ENCODE measurements at places on chromosomes 12 and 14.

- DNase-seq: no peak
Observed at GRCh38 chr12:8078398-8078797, 3.7 kb upstream of the NECAP1 start.

DNA sequence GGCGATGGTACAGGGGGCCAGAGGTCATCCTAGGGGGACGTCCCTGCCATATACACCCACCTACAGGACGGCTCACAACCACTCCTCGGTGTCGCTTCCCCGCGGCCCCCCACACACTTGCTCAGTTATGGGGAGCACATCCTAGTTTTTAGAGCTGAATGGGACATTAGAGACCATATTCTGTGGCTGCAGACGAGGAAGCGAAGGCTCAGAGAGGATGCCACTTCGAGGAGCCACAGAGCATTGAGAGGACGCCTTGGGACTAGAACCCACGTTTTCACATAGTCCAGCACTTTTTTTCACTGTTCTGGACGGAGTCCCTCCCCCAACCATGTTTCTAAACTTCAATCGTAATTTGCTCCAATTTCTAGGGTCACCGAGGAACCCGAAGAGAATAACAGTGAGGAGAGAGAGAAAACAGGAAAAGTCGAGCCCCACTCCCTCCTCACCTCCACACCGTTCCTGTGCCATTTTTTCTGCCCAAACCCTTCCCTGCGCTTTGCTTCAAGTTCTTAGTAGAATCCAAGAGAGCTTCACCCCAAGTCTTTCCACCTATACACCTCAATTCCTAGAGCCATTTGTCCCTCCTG lies 641 bp upstream of the ASCL1 start:
- DNase-seq: no peak

- DNase-seq: no peak
Observed at GRCh38 chr14:64220466-64220865, 73.7 kb downstream of the ESR2 start.

DNA sequence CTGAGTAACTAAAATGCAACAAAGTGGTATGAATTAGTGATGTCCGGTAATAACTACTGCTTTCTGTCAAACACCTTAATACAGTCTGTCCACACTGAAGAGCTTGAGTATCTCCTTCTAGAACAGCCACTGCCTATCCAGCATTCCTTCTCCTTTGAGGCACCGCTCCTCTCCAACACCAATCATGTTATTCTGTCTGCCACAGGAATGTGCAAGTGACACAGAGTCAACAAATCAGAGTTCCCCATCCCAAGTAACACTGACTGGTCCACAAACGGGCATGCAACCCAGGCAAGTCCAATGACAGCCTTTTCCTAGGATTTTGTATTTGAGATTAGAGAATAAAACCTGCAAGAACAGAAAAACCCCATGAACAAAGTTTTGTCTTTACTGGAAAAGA lies 3.8 kb downstream of the GXYLT1 start:
- no peak for DNase-seq

DNA sequence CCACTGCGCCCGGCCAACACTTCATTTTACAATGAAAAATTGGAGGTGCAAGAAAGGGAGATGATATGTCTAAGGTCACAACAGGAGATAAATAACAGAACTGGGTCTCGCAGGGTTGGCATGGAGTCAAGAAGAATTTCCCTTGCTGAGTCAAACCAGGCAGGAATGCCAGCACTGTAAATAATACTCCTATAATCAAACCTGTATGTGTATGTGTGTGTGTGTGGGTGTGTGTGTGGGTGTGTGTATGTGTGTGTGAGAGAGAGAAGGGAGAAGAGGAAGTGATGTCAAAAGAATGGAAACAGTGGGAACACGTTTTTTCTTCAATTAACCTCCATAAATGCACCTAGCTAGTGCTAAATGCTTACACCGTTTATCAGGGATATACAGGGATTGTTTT lies 70.4 kb downstream of the TMEM116 start:
- no peak for DNase-seq

- no peak for DNase-seq
Observed at GRCh38 chr12:45547132-45547531, 182.4 kb upstream of the ARID2 start.

DNA sequence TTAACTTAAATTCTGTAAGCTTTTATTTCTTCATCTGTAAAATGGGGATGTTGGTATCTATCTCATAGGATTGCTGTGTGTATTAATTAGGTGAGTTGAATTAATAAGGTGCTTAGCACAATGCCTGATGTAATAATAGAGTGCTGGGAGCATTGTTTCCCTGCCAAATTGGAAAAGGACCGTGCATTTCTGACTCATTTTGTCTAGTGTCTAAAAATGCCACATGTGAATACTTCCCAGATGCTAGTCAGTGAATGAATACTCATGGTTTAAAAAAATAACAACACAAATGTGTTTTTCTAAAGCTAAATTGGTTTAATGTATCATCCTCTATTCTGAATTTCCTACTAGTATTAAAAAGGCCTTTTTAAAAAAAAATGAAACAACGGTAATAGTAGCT lies 45.4 kb upstream of the NEDD1 start:
- DNase-seq: no peak

GRCh38 chr14:105541218-105541875 lies 15.0 kb downstream of the TMEM121 start:
- DNase-seq: no peak

DNA sequence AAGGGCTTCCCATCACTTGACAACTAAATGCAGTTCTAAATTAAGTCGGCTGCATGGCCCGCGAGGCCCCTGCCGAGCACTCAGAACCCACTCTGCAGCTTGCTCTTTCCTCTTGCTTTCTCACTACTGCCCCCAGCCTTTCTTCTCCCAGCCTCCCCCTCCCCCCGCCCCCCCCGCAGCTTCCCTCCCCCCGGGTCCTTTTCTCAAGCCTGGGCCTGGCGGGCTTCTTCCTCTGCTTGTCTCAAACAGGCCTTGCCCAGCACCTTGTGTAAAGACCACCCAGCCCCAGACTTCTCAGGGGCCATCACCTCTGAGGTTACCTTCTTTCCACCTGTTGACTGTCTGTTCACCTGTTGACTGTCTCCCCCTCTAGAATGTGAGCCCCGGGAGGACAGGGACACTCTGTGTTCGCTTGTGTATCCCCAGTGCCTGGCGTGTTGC lies 1.1 kb downstream of the CYP46A1 start:
- no peak for DNase-seq

DNA sequence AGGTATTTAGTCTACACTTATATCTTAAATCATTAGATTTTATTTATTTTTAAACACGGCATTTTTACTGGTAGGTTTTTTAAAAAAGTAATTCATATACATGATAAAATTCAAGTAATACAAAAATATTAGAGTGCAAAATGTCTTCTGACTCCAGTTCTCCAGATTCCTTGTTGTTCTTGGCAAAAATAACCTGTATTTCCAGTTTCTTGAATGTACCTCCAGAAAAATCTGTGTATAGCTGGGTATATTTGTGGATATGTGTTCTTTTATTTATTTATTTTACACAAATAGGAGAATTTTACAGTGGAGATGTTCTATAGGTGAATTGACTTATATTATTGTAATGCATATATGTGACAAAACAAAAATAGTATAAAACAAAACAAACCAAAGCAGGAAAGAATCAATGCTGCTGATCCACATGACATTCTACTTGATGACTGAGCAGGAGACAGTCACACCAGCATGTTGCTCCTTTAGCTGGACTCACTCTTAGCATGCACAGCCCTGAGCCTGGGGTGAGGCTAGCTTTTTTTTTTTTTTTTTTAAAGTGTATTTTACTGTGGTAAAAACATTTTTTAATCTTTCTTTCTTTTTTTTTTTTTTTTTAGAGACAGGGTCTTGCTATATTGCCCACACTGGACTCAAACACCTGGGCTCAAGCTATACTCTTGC lies 42.2 kb upstream of the SLC38A2 start:
- no peak for DNase-seq

- DNase-seq: no peak
Observed at GRCh38 chr14:22798528-22798927, 16.7 kb downstream of the SLC7A7 start.

- DNase-seq: no peak
Observed at GRCh38 chr12:91785655-91786498, 359.8 kb downstream of the BTG1 start.

GRCh38 chr14:71803539-71804260 lies 128.5 kb upstream of the RGS6 start:
- no peak for DNase-seq

- no peak for DNase-seq
Observed at GRCh38 chr14:87492561-87492960, 500.4 kb downstream of the GALC start.

DNA sequence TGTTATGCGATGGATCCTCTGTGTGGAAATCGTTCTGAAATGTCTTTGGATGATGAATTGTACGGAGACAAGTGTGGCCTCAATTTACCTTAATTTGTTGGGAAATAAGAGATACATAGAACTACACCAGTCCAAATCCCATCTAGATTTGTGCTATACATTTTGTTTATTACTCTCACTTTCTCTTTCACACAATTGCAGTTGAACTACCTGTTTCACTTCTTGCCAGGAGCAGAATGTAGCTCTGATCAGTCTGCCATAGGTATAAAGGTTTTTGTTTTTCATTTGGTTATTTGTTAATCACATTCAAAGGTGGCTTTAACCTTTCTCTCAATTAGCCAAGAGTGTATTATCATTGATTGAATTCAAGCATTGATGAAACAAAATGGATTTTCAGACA lies 268.2 kb downstream of the SNAPC1 start:
- DNase-seq: no peak

- DNase-seq: no peak
Observed at GRCh38 chr12:110109037-110109836, 14.9 kb upstream of the IFT81 start.

- no peak for DNase-seq
Observed at GRCh38 chr12:72869024-72869423, 596.9 kb downstream of the TRHDE start.

DNA sequence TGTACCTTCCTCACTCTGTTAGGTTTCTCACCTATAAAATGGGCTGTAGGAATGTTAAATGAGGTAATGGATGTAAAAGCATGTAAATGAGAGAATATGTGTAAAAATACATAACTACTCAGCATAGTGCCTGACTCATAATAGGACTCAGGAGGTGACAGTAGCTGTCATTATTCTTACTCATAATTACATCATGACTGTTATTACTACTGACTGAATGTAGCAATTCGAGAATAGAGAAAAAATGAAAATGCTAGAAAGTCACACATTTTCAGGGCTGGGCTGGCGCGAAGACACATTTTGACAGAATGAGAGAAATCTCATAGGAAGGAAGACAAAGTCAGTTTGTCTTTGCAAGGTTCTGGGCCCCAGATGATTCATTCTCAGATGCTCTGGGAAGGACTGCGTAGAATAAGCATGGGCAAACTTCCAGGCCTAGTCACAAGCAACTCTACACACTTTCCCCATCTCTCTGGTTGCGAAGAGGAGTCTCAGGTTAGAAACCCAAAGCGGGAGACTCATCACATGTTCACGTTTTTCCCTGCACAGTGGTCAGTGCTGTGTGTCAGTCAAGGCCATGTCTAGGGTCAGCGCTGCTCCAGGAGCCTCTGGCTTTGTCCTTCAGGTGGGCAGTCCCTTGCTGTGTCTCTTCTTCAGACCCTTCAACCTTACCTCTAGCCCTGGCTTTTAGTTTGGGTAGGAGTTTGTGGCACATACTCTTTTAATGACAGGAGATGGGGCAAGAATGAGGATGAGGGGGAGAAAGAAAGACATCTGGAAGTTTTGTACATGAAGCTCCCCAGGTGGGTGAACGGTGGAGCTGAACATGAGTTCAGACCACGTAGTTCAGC lies 8.4 kb downstream of the GPRC5A start:
- DNase-seq: no peak

- DNase-seq: no peak
Observed at GRCh38 chr12:2514038-2514340, 280.8 kb upstream of the FKBP4 start.

GRCh38 chr12:6380141-6381121 lies 3.5 kb upstream of the LTBR start:
- DNase-seq: no peak

- DNase-seq: no peak
Observed at GRCh38 chr12:107523775-107524535, 161.6 kb upstream of the PWP1 start.

GRCh38 chr12:82522285-82522684 lies 164.0 kb downstream of the METTL25 start:
- DNase-seq: no peak

DNA sequence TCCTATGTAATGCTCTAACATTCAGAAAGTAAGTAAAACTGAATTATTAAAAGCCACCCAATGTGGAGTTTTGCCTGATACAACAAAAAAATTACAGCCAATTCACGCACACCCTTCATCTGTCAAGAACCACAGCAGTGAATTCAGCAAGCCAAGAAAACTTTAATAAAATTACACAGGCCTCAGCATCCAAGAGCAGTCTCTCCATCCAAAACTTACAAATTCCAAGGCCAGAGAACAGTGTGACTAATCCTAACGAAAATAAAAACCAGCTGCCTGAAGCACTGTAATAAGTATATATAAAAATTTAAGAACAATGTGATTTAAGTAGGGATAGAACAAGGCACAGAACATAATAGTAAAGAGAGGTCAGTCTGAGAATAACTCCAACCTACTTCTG lies 54.2 kb downstream of the SIX6 start:
- DNase-seq: no peak

- DNase-seq: no peak
Observed at GRCh38 chr12:128976120-128976738, 123.0 kb downstream of the GLT1D1 start.

- DNase-seq: no peak
Observed at GRCh38 chr14:66468778-66469367, 17.3 kb upstream of the CCDC196 start.

DNA sequence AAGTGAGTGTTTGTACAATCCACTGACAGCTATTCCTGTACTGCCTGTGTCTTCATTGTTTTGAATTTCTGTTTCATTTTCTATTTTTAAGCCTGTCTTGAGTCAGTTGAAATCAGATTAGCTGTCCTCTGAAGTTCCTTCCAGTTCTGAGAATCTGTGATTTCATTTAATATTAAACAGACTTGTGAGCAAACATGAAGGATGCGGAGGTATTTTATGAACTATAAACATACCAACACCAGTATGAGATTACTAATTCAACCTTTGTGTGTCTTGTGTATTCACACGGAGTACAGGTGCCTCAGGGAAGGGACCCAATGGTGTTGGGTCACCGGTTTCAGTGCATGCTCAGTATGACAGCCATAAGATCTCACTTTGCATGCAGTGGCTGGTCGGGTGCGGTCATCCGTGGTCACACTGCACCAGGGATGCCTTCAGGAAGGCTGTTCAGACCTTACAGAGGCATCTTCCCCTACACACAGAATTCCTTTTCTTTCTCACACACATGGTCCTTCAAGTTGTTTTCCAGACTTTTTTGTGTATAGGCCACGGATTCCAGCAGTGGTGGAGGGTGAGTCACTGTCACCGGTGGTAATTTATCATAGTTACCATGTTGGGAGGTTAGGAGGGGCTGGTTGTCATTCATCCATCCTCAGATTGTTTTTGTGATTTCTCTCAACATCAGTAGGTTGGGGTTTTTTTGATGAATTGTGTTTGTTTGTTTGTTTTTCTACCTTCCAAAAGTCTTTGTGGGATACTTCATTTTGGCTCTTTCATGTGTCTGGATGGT lies 103.0 kb upstream of the SFSWAP start:
- DNase-seq: no peak
